Omental fat pad (tissue), 4 donors: ENCODE measurements at places on chromosomes 5 and 9. TPM values are rescaled to one million over a fixed set of nuclear protein-coding genes. Genes with fewer than 3 reads are reported as not detected.

DNA sequence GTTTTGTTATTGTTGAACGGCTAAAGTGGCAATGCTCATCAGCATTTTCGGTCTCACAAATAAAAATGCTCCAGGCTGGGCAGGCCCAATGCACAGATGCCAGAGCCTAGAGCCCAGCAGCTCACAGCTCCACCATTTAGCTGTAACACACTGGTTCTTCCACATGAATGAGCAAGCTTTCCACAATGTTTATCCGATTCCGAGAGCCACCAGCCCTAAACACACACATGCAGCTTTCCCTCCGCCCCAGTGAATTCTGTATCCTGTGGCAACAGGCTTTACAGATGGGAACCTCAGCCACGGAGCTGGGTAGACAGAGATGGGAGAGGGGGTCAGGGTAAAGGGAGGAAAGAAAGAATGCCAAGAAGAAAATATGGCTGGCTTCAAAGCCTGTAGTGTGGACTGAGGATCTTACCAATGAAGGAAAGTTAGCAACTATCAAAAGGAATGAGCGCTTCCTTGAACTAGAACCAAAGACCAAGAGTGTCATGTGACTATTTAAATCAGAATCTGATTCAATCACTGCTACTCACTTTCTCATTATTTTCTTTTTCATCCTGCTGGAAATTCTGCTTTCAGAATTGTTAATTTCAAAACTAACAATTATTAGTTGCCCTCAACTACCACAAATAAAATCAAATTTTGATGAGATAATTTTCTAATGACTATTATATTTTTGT, 77.1 kb downstream of the MRPS27 start:
- DNase-seq = no peak

DNA sequence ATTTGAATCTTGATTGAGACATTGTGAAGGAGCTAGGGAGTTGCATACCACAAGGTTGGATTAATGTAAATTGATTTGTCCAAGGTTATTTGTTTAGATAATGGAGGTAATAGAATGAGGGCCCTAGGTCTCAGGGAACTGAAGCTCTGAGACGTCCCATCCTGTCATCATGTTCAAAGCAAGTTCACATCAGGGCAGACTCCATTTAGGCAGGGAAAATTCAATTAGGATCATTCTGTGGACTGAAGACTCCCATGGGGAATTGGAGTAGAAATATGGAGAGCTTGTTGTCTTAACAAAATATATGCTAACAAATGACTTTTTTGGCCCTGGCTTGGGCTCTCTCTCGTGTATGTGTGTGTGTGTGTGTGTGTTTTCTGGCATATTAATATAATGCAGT, 722.0 kb upstream of the ADAMTS16 start:
- DNase-seq = no peak

GRCh38 chr5:87151547-87151946, 116.1 kb upstream of the RASA1 start:
- no peak for DNase-seq

DNA sequence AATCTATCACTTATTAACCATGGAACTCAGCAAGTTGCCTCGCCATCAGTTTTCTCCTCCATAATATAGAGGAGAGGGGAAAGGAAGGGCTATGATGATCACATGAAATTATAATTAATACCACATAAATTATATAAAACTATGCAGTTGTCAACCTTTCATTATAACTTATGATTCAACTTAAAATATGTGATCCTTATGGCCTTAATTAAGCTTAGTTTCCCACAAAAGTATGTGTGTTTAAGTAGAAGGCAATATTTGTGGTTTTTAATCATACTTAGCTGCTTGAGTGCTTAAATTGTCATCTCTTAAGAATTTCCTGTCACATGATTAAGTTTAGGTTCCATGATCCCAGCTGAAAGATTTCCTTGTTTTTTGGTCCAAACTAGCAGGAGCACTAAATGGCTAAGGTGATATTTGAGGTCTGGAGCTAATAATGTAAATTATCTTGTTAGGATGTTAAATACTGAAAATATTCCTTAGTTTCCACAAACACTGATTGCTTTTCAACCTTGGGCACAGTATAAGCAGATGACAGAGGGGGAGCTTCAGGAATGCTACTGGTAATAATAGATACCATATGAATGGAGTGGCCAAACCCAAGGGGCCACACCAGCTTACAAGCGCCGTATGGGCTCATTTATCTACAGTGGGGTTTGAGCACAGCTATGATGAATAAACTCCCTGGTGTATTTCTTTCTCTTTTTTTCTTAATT, 26.4 kb upstream of the F2R start:
- no peak for DNase-seq

DNA sequence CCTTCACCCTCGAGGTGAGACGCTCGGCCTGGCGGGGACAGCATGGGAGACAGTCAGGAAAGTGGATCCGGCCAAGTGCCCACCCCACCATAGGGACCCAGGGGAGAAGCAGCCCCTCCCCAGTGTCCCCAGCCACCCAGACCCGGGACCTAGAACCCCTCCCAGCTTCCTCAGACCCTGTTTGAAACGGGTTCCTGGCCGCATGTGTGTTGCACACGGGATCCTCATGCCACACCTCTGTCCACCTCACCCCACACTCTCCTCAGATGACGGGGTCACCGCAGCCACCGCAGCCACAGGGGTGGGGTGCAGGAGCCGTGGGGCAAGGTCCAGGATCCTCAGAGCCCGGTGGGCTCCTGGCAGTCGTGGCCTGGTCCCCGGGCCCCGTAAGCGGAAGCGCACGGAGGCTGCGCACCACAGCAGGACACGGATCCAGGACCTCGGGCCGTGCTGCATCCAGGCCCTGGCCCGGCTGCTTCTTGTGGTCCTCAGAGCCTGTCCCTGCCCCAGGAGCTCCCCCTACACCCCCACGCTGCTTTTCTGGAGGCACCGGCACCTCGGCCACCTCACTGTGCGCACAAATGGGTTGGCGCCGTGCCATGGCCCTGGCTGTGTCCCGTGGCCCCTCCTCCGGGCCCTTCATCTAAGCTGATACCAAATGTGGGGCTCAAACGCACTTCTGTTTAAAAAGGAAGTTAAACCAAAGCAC, 15.3 kb downstream of the TERT start:
- no peak for DNase-seq

GRCh38 chr5:179610109-179610902, 13.2 kb downstream of the HNRNPH1 start:
- no peak for DNase-seq

DNA sequence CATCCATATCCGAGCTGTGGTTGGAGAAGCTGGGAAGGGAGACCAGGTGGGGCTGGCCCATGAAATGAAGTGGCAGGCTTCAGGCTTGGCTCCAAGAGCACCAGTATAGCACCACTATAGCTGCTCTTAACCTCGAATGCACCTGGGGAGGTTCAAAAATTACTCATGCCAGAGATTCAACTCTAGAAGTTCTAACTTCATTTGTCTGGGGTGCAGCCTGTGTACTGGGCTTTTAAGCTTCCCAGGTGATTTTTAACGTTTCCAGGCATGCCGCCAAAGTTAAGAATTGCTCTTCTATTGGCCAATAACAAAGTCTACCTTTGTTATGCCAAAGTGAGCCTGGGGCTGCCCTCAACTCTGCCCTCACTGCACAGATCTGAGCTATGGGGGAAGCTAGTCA, 458 bp downstream of the PRSS3 start:
- no peak for DNase-seq

DNA sequence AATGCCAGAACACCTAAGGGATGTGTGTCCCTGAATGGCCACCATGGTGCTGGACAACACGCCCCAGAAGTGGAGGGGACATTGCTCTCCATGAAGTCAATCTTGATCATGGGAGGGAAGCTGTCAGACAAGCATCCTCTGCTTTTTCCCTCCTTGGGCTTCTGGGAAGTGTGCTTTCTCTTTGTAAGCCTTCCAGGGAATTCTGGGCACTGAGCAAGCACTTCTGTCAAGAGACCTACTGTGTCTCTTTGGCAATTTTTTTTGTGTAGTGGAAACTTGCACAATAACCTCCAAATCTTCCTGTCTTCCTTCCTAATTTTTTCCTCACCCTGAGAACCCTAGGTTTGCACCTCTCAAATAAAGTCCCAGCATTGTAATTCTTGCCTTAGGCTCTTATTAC, 132.0 kb downstream of the SEC61B start:
- no peak for DNase-seq

GRCh38 chr5:50763846-50764245, 97.4 kb downstream of the PARP8 start:
- DNase-seq = no peak

GRCh38 chr5:55226934-55227663, at the start of gene MCIDAS:
TSS of gene MCIDAS (minus strand) at chr5:55227315. CDS start at chr5:55227138, 177 bp downstream.
- DNase-seq = no peak

GRCh38 chr9:95481000-95481399, 35.8 kb downstream of the PTCH1 start:
- DNase-seq = no peak

GRCh38 chr5:95393279-95393678, 2.1 kb downstream of the FAM81B start:
- no peak for DNase-seq

- no peak for DNase-seq
Measured at GRCh38 chr5:58794875-58795274, 212.0 kb downstream of the RAB3C start.

DNA sequence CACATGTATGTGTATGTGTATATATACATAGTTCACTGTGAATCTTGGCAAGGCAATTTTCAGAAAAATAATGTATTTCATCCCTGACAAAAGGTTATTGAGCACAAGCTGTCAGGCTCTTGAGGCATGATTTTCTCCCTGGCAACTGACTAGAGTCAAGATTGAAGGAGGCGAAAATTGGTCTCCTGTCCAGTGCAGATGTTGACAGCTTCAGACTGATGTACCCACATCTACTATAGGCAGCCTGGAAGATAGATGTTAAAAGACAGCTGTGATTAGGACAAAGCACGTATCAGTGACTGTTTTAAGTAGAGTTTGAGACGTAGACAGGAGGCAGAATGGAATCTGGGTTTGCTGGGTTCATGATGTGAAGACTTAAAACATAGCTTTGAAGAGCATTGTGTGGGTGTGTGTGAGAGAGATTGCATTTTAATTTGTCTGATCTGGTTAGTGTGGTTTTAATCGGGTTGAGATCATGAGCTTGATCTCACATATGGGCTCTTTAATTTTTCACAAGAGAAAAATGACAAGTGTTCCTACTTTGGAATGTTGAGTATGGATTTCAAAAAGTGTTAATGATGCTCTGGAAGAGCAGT, 39.1 kb downstream of the CTNNA1 start:
- DNase-seq = no peak

GRCh38 chr9:71911908-71912335, 483 bp downstream of the C9orf85 start:
- DNase-seq = no peak

DNA sequence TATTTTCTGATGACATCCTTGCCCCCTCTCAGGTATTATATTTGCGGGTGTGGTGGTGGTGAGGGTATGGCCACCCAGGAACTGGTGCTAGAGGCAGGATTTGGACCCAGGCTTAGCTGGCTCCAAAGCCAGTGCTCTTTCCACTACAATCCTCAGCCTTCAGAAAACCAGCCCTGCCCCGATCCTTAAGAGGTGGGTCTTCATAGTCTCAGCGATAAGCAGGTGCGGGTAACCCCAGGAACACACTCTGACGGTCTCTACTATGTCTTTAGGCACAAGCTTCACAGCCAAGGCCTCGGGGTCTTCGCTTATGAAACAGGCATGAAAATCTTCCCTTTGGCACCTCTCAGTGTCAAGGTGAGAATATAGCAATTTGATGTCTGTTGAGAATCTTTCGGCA, 169.3 kb downstream of the FGF18 start:
- no peak for DNase-seq

GRCh38 chr9:94212531-94212930, 46.6 kb upstream of the ZNF169 start:
- DNase-seq = no peak

DNA sequence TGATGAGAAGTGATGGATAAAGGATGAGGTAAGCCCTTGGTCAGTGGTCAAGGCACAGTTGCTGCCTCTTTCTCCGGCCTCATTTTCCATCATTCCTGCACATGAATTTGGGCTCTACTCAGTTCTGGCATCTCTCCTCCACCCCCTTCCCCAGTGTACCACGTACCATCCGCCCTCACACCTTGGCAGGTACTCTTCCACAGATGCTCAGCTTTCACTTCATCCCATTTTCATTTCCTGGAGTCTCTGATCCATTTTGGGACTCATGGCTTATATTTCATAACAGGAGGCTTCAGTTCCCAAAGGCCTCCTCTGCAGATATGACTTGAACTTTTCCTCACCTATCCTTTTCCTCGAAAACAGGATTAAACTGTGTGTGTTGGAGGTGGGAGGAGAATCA, 326.7 kb downstream of the ASTN2 start:
- DNase-seq = no peak

GRCh38 chr5:76942581-76942980, 10.3 kb upstream of the CRHBP start:
- DNase-seq = no peak

The FREM1 gene
- 2.8 TPM for total RNA-seq

The NUTM2F gene
- not detected for total RNA-seq

The DNAJC18 gene
- 6.1 TPM for total RNA-seq

The PDE6A gene
- not detected for total RNA-seq

The NEURL1B gene
- 86.5 TPM for total RNA-seq

The NUP155 gene
- total RNA-seq = 23.4 TPM

The FGF1 gene
- total RNA-seq = 43.1 TPM

The INSYN2B gene
- total RNA-seq = 6.9 TPM

The IL5 gene
- not detected for total RNA-seq

The ANKRD18B gene
- total RNA-seq = not detected

The GPSM1 gene
- total RNA-seq = 9.0 TPM

The C5orf58 gene
- total RNA-seq = not detected

The VCAN gene
- total RNA-seq = 144 TPM

The DOCK8 gene
- 28.8 TPM for total RNA-seq

The C5 gene
- 6.6 TPM for total RNA-seq

The SPATA31D3 gene
- total RNA-seq = not detected

The UBE2QL1 gene
- total RNA-seq = 0.74 TPM
